PC-9 (cell line): ENCODE measurements at places on chromosomes 6 and 20.
A peak's percentile ranks its signal among the peaks of the same experiment; 100 is the strongest.

DNA sequence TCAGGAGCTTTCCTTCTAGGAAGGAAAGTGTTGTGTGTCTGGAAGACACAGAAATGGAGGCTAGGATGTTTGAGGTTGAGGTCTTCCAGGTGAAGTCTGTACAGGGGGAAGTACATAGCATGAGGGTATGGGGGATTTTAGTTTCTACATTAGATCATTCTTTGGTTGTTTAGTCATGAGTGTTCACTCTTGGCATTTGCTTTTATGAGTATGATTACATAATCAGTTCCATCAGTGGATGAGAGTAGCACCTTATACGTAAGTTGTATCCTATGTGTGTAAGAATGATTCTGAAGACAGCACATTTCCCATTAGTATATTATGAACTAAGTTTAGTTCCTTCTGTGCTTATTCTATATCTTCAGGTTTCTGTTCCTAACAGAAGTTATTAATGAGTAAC lies 1.9 kb downstream of the CDYL start:
- no peak for DNase-seq

DNA sequence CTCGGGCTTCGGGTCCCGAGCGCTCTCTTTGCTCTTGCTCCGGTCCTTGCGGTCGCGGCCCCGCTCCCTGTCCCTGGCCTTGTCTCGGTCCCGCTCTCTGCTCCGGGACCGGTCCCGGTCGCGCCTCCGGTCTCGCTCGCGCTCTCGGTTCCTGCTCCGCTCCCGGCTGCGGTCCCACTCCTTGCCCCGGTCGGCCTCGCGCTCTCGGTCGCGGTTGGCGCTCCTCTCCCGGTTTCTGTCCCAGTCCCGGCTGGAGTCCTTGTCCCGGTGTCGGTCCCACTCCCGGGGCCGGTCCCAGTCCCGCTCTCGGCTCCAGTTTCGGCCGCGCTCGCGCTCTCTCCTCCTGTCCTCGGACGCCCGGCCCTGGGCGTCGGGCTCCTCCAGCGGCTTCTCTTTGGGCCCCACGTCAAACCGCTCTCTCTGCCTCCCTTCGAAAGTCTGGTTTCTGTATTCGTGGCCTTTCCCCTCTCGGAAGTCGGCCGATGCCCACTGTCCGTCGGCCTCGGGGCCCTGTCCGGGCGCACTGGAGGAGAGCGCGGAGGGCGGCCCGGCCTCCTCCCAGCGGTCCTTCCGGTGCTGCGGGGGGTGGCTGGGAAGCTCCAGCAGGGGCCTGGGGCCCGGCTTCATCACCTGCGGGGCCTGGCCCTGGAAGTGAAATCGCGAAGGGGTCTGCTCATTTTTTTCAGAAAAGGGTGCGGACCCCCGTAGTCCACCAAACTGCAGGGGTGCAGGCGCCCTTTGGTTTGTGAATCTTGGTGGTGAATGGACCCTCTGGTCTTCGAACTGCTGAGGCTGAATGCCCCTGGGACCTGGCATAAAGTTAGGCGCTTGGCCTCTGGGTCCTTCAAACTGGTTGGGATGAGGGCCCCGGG lies 17.9 kb upstream of the TCFL5 start:
- DNase-seq, result no peak

- DNase-seq, result peak; percentile 38
Measured at GRCh38 chr20:52405417-52405816, 213.8 kb upstream of the ZFP64 start.

DNA sequence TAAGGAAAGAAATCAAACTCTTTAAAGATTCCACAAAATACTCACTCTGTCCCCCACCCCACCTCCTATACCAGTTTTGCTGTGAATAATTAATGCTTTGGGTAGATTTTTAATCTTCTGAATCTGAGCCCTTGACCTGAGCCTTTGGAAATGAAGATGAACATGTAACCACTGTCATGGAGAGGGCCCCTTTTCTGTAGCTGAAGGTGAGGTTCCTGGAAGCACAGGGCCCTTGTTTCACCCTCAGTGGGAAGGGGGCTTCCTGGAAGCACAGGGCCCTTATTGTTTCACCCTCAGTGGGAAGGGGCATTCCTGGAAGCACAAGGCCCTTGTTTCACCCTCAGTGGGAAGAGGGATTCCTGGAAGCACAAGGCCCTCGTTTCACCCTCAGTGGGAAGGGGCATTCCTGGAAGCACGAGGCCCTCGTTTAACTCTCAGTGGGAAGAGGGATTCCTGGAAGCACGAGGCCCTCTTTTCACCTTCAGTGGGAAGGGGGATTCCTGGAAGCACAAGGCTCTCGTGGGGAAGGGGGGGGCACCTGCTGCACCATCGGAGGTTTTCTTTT lies 75.7 kb downstream of the DACT2 start:
- no peak for DNase-seq

- DNase-seq, result peak; percentile 34
Measured at GRCh38 chr6:2658788-2659187, 91.9 kb downstream of the MYLK4 start.

GRCh38 chr6:119880840-119881239 lies 531.3 kb upstream of the MAN1A1 start:
- DNase-seq, result no peak
